ENCODE measurements at places on chromosomes 7 and 10.

DNA sequence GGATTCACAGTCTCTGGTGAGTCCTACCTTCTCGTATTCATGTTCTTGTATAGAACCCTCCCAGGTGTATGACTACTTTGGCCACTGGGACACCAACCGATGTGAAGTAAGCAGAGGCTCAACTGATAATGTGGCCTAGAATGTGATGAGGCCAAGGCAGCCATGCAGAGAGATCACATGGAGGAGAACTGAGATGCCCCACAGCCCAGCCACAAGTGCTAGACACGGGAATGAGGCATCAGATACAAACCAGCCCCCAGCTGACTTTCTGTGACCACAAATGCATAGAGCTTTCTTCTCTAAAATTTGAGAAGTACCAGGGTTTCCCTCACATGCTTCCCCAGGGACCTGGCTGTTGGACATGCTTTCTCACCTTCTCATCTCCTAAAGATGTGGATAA is 375.7 kb downstream of the CCSER2 start:
- DNase-seq = no peak

GRCh38 chr7:96591900-96592676 is 117.6 kb downstream of the SEM1 start:
- no peak for DNase-seq

DNA sequence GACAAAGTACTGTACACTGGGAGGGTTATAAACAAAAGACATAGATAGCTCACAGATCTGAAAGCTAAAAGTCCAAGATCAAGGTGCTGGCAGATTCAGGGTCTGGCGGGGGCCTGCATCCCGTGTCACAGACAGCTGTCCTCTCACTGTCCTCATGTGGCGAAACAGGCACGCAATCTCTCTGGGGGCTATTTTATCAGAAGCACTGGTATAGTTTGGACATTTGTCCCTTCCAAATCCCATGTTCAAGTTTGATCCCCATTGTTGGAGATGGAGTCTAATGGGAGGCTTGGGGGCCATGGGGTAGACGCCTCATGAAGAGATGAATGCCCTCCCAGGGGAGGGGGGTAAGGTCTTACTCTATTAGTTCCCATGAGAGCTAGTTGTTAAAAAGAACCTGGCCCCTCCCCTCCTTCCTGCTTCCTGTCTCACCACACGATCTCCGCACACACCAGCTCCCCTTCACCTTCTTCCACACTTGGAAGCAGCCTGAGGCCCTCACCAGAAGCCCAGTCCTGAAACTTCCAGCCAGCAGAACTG is 72.5 kb upstream of the UCN3 start:
- peak; percentile 44 for DNase-seq

DNA sequence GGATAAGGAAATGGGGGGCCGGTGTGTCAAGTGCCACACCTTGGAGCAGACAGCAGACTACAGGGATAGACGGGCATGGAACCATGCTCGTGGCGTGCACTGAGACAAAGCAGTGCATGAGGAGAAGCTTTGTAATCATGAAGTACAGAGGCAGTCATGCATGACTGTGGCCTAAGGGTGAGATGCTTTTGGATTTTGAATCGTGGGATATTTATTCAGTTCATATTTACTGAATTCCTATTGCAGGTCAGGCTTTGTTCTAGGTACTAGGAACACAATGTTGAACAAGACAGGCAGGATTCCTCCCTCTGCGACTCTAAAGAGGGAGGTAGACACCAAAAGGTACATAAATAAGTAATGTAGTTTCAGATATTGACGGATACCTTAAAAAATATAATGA is 597.6 kb downstream of the PARD3 start:
- DNase-seq = no peak

- DNase-seq = no peak
Measured at GRCh38 chr7:130485734-130486113, 6.2 kb upstream of the MEST start.

- no peak for DNase-seq
Measured at GRCh38 chr7:122709930-122710646, 7.4 kb upstream of the RNF148 start.

GRCh38 chr7:121579639-121580038 is 183.5 kb upstream of the FAM3C start:
- no peak for DNase-seq

DNA sequence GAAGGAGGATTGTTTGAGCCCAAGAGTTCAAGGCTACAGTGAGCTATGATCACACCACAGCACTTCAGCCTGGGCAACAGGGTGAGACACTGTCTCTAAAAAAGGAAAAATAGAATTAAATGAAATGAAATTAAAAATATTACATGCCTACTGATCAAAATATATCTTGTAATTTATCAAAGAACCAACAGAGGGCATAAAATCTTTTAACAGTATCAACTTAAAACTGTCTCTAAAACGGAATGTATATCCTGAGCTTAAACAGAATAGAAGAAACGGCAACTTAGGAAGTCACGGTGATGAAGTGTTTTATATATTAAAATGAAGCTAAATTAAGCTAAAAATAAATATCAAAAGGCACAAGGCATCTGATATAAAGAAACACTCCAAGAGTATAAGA is 78.8 kb downstream of the MTPAP start:
- no peak for DNase-seq

- DNase-seq = no peak
Measured at GRCh38 chr7:40474790-40475680, 340.2 kb downstream of the SUGCT start.

DNA sequence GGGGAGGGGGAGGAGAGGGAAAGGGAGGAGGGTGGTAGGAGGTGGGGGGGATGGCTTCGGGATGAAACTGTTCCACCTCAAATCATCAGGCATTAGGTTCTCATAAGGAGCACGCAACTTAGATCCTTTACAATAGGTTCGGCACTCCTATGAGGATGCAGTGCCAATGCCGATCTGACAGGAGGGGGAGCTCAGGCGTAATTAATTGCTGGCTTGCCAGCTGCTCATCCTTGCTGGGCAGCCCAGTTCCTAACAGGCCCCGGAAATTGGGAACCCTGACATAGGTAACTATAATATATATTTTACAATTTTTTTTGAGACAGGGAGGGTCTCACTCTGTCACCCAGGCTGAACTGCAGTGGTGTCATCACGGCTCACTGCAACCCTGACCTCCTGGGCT is 118.8 kb upstream of the SFMBT2 start:
- no peak for DNase-seq

- no peak for DNase-seq
Measured at GRCh38 chr10:95837783-95838182, 70.0 kb upstream of the CC2D2B start.

- DNase-seq = no peak
Measured at GRCh38 chr7:145156834-145157233, 321.0 kb upstream of the TPK1 start.

GRCh38 chr10:70084189-70084588 is 31.5 kb downstream of the MACROH2A2 start:
- no peak for DNase-seq

GRCh38 chr7:75696263-75697037 is 42.3 kb downstream of the HIP1 start:
- no peak for DNase-seq

GRCh38 chr7:73978661-73979563 is 49.1 kb upstream of the ELN start:
- peak; percentile 17 for DNase-seq

GRCh38 chr7:34165466-34165865 is 260.1 kb downstream of the BMPER start:
- no peak for DNase-seq

DNA sequence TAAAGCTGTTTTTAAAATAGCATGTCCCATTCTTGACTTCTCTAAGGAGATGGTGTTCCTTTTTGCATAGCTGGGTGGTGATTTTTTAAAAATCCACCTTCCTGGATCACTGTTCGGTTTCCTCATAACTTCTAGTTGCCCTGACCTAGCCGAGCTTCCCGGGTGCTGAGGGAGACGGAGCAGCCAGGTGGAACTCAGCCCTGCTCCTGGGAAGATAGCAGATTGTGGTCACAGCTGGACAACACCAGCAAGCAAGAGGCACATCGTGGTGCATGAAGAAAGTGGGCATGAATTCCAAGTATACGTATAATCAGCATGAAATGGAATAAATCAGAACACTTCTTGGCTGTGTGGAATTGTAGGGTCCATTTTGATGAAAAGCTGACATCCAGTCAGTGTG is 73.5 kb upstream of the RSU1 start:
- DNase-seq = no peak

DNA sequence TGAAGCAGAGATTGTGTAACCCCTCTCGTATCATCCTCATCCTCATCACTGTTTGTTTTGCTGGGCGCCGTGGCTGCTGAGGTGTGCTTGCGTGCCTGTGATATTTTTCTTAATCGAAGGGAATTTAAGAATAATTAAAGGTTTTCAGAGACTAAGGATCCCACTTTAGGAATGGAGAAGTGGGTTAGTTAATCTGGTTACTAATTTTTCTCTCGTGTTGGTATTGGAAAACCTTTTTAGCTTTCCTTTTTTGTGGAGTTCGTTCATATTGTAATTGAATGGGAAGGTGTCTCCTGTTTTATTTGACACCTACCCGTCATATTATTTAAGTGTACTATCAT is 1.3 kb downstream of the UBN2 start:
- DNase-seq = no peak

GRCh38 chr7:157405914-157406810 is 69.4 kb downstream of the DNAJB6 start:
- no peak for DNase-seq

GRCh38 chr10:47184724-47185330 is 115.2 kb upstream of the GDF10 start:
- DNase-seq = no peak

GRCh38 chr7:23105086-23105643 is 420 bp upstream of the KLHL7 start:
- DNase-seq = no peak

GRCh38 chr10:116216676-116217075 is 56.3 kb downstream of the GFRA1 start:
- no peak for DNase-seq

- no peak for DNase-seq
Measured at GRCh38 chr10:68787813-68788212, 39.5 kb upstream of the STOX1 start.

DNA sequence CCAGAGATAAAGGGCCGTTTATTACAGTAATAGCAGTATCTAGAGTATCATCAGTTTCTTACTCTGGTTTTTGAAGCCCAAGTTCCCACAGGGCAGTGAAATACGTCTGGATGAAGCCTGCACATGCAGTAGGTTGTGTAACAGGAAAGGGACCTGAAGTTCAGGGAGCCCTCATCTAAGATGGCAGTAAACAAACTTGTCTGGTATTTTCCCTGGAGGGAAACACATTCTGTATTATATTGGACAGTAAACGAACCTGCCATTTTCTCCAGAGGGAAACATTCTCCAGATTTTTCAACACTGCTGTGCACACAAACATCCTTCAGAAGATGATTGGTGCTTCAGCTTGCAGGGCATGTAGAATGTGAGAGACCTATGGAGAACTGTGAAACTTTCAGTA is 189.9 kb downstream of the TFEC start:
- no peak for DNase-seq

DNA sequence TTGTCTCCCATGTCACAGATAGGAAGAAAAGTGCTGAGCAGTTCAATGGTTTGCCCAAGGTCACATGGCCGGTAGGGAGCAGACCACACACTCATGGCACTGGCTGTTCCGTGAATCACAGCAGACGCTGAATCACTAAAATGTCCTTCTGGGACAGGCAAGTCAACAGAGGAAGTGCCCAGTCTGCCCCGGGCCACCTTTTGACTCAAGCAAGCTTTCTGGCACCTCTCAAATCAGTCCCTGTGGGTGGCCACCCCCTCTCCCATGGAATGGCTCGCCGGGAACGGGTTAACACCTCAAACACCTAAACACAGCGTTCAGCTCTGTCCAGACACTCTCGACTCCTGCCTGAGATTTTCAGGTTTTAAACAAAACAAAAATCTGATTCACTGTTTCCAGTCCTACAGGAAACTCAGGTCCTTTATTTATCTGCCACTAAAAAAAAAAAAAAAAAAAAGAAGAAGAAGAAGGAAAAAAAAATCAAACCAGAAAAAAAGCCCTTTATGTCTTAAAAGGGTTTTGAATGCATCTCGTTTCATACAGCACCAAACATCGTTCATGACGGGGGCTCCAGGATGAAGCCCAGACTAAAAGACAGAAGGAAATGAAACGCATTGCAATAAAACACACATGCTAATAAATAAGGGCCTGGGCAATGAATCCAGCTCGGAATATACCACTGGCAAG is 15.5 kb downstream of the CARD11 start:
- DNase-seq = peak; percentile 62

DNA sequence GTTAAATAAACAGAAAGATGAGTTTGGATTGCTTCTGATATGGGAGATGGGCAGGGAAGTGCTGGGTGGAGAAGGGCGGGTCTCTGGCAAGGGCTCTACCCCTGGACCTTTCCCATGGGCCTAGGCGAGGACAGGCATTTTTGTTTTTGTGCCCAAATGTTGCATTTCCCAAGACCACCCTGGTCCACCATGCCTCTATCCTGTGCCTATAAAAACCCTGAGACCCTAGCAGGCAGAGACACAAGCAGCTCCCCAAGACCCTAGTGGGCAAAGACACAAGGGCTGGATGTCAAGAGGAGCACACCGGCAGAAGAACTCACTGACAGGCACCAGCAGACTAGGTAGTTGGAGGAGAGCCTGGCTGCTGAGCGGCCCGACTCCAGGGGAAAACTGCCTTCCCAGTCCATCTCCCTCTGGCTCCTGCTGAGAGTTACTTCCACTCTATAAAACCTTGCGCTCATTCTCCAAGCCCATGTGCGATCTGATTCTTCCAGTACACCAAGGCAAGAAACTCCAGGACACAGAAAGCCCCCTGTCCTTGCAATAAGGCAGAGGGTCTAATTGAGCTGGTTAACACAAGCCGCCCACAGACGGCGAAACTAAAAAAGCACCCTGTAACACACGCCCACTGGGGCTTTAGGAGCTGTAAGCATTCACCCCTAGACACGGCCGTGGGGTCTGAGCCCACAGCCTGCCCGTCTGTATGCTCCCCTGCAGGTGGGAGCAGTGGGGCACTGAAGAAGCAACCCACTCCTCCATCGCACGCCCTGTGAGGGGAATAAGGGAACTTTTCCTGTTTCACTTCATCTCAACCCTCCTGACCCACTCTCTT is 291.4 kb downstream of the PTPRN2 start:
- no peak for DNase-seq

- no peak for DNase-seq
Measured at GRCh38 chr7:2157473-2158279, 75.1 kb downstream of the MAD1L1 start.

DNA sequence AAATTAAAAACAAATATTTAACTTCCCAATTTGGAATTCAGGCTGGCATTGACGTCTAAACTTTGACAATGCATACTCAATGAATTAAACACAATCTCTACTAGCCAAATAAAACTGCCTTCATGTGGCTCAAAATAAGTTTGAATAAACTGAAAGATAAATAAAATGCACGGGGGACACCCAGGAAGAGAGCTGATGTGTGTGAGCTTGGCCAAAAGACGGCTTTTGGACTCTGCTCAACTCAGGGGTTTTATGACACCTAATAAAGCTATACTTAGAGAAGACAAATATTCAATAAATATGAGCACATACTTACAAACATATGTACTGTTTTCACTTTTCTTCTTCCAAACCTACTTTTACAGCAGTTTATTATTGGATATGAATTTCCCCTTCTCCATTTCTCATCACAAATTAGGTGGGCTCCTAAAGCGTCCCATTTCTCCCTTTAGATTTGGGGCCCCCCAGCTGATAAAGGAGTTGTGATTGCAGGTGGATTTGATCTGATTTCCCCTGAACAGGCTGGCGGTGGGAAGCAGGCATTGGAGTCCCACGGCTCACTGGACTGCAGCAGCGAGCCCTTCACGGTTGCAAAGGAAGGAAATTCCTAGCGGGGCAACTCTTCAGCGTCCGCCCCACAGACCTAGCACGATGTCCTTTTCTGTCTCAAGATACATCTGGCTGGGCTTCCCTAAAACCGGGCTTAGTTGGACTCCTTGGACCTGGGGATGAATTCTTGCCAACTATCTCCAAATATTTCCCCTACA is 79.6 kb downstream of the INSIG1 start:
- no peak for DNase-seq
